ENCODE measurements at places on chromosomes 1 and 21. TPM values are rescaled to one million over a fixed set of nuclear protein-coding genes. Genes with fewer than 3 reads are reported as not detected.
A peak's percentile ranks its signal among the peaks of the same experiment; 100 is the strongest.

DNA sequence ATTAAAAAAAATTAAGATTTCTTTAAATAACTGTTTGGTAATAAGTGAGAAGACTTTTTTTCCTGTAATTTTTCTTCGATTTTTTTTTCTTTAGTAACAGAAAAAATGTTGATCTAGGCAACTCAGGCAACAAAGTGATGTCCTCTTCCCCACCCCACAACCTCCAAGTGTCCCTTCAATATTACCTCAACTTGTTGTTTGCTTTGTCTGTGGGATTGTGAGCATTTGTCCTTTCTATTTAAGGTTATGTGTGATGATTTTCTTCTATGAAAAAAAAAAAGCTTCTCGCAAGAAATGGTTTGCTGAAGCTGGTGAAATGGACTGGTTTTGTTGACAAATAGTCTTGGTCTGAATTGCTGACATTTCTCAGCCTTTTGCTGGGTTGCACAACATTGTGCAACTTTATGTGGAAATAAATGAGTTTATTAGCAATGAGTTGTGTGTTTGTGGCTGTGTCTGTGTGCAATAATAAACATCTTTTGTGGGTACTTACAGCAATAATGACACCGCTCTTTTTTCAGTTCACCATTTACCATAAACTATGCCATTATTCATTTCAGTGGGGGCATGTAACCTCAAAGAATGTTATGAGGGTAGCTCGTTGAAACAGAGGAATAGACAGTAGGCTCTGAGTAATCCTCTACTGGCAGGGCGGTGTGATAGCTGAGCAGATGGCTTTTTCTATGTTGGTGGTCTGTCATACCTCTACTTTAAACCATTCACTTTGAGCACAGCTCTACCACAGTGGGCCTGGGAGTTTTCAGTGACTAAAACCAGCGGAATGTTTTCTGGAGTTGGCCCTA, 218.4 kb downstream of the HLX start:
- DNase-seq: no peak

- DNase-seq: no peak
These were observed 15.8 kb downstream of the PANK4 start for GRCh38 chr1:2510366-2511155.

GRCh38 chr1:57422271-57423134, 1.4 kb downstream of the DAB1 start:
- no peak for DNase-seq

DNA sequence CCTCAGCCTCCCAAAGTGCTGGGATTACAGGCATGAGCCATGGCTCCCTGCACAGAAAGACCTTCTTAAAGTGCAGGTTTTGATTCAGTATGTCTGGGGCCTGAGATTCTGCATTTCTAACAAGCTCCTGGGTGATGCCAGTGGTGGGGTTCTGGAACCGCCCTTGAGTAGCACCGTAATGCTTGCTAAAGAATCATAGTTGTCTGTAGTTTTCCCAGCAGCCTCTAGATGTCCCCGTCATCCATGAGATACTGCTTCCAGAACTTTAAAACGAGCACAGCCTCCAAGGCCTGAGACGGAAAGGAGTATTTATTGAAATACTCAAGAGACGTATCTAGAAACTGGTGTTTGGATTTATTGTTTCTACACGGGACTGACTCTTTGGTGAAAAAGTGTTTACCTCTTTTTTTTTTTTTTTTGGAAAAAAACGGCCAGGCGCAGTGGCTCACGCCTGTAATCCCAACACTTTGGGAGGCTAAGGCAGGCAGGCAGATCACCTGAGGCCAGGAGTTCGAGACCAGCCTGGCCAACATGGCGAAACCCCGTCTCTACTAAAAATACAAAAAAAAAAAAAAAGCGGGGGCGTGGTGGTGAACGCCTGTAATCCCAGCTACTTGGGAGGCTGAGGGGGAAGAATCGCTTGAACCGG, 2.6 kb upstream of the TOR3A start:
- DNase-seq: peak; percentile 72

DNA sequence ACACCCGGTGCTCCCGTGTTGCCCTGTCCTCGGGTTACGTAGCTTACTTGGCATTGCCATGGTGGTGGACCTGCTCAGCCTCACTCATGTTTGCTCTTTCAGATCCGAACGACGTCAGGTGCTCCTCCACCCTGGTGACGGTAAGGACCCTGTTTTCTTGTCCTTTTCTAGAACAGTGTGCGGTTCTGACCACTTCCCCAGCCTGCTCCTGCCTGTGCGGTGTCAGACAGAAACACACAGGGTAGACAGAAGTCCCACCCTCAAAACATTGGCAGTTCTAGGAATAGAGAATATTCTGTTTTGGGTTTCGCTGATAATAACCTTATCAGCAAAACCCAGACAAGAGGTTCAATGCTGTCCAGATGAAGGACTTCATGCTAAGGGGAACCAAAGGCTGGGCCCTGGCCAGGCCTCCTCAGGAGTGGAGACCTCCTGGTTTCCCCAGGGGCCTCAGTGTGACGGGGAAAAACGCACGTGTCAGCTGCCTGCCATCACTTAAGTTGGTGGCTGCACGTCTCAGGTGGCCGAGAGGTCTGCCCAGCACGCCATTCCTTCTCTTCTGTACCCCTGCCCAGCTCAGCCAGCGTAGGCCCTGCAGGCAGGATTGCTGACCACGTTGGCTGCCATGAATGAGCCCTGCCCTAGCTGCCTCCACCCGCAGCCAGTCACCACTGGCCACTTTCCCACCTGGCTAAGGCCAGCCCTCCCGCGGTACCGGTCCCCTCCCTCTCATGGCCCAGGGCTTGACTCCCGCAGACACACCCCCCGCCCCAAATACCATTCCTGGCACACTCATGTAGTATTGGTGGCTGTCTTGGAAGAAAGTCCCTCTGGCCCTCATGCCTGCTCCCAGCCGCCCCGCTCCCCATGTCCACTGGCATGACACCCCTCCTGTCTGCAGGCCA, 33.6 kb downstream of the SLC37A1 start:
- no peak for DNase-seq

GRCh38 chr1:40303790-40304189, 13.3 kb downstream of the COL9A2 start:
- DNase-seq: no peak

BROX gene
- 24.3 TPM for total RNA-seq

GRCh38 chr1:227709451-227709850, 25.7 kb downstream of the JMJD4 start:
- no peak for DNase-seq

DNA sequence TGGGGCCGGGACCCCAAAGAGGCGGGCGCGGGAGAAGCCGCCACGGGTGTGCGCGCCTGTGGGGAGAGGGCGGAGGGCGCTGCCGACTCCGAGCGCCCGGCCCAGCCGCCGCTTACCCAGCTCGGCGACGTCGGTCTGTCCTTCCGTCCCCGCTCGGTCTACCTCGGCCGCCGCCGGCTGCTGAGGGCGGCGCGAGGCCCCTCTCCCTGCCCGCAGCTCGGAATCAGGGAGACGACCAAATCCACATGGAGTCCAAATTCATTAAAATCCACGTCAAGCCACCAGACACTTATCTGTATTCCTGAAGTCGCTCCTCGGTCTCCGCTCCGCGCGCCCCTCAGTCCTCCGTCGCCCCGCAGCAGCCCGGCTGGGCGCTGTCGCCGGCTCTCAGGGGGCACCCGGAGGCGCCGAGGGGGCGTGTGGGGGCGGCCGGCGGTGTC, 637 bp downstream of the PLXNA2 start:
- DNase-seq: no peak

DNA sequence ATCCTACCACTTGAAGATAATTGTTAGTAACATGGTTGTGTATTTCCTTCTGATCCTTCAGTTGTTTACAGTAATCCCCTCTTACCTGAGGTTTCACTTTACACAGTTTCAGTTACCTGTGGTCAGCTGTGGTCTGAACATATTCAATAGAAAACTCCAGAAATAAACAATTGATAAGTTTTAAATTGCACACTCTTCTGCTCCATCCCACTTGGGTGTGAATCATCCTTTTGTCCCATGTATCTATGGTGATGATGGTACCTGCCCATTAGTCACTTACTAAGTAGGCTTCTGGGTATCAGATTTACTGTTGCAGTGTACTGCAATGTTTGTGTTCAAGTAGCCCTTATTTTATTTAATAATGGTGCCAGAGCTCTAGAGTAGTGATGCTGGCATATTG, 62.5 kb downstream of the OSBPL9 start:
- DNase-seq: no peak

- DNase-seq: no peak
These were observed 35.0 kb upstream of the GRHL3 start for GRCh38 chr1:24284156-24284471.

DNA sequence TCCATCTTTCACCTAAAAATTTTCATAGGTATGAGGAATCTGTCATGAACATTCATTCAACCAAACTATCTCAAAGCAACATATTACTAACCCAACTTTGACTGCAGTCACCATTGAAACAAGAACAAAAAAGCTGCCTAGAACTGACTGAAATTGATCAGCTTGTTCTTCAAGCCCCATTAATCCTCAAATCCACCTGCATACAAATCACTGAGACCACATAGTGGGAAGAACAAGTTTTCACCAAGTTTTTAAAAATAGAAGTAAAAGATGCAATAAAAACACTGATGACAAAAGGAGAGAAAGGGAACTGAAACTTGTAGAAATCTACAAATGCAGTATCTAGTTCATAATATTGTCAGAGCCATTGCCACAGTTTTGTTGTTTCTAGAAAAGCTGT, 6.1 kb downstream of the SORT1 start:
- DNase-seq: no peak

DNA sequence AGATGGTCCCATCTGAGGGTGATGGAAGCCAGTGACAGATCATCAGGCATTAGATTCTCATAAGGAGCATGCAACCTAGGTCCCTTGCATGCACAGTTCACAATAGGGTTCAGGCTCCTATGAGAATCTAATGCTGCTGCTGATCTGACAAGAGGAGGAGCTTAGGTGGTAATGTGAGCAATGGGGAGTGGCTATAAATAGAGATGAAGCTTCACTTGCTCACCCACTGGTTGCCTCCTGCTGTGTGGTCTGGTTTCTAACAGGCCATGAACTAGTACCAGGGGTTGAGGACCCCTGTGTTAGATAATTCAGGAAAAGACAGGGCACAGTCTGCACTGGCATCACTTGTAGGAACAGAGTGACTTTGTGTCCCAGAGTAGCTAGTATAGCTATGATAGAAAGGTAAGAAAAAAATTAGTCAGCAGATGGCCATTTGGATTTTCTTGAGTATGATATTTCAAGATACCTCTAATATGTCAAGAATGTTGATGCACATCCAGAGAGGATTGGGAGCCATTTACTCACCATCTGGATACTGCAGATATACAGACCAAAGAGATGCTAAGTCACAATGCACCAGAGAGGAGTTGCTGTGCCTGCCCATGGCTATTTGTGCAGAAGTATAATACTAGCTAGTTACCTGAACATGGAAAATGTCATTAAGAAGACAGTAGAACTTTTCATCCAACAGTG, 53.6 kb downstream of the ADCY10 start:
- no peak for DNase-seq

GFI1 gene
- total RNA-seq: 1.1 TPM

GRCh38 chr21:36693489-36694030, 5.4 kb upstream of the SIM2 start:
- DNase-seq: no peak

- DNase-seq: no peak
These were observed 53.5 kb upstream of the DUSP10 start for GRCh38 chr1:221795380-221795779.

CFHR3 gene
- total RNA-seq: 0.20 TPM

OR10J5 gene
- total RNA-seq: not detected

GRCh38 chr21:38433471-38433870, 64.8 kb downstream of the ERG start:
- peak; percentile 26 for DNase-seq

DNA sequence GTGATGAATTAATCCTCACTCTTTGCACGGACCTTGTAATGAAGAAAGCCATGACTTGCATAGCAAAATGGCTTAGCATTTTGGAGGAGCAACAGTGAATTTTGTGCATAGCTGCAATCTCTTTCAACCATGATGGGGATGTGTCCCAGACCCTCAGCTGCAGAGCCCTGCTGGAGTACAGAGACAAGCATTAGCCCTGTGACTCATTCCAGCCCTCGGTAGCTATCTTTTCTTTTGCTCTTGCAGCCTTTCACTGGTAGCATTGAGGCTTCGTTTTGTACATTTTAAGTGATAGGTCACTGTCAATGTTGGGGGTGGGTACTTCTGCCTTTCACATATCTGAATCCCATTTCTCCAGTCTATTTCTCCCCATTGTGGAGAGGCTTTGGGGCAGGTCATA, 58.4 kb downstream of the SLC35F3 start:
- no peak for DNase-seq

DNA sequence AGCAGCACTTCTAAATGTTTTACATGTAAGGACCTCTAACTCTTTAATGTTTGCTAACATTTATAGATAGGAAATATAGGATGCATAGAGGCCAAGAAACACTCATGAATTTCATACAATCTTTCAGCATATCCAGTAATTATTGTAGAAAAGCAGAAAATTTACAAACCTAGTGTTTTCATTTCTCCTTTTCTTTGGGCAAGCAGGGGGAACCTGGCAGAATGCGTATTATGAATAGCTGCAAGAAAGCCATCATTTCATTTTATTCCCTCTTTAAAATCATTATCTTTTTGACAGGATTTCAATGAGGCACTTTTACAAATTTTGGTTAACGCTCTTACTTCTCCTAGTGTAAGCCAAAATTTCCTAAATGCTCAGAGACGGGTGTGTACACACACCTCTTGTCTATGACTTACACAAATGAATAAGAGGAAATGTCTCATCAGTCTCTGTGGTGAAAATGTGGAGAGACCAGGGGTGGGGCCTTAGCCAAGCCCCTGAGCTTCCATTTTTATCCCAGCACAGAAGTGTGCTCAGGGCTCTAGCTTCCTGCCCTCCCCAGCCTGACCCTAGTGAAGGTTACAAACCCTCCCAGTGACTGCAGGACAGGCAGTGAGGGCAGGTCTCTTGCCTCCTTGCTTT, 91.6 kb downstream of the LRRC8C start:
- peak; percentile 62 for DNase-seq

DNA sequence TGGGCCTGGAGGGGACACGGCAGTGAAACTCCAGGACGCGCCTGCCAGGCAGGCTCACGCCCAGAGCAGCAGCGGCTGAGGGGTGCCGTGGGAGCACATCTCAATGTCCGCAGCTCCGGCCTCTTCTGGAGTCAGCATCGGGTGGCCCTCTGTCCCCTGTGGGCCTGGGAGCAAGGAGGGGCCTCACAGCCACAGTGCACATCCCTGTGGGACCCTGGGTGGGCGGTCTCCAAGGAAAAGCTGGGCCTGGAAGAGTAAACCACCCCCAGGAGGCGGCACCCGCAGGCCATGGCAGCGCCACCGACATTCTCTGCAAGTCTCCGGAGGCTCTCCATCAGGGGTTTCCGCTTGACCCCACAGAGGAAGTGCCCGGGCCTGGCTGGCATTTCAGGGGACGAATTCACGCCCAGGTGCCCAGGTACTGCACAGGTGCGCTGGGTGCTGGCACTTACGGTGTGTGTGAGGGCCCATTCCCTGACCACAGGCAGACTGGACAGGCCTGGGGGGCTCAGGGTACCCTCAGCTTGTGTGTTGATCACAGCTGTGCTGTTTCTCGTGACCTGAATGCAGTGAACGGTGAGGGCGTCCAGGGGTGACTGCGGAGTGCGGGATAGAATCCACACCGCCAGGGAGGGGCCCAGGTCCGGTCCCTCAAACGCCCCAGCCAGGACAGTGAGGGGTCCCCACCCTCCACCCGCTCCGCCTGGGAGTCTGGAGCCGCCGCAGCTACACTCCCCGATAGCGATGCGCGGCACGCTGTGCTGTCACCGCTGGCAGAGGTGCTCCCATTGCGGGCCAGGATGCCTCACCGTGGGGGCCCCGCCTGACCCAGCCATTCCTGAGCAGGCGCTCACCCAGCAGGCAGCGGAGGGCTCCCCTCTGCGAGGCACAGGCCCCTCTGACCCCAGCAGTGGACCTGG, 16.6 kb upstream of the RNF223 start:
- DNase-seq: no peak

LMOD1 gene
- total RNA-seq: 42.2 TPM

CLIC6 gene
- 5.1 TPM for total RNA-seq
